Upper lobe of right lung (tissue), 1 donor: ENCODE measurements at places on chromosomes 5 and 9.

DNA sequence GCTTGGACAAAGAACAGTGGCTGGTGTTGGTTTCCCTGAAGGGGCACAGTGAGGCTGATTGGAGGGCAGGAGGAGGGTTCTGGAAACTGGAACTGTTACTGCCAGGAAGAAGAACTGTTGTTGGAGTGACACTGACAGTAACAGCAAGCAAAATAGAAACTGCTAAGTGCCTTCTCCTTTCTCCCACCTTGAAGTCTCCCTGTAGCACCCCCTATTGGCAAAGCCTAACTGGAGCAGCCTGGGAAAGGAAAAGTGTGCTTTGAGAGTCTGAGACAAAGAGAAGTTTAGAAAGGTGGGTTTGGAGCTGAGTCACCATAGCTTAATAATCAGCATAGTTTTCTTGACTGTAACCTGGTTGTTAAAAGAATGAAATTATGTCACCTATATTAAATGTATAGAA lies 2.5 kb upstream of the TMEM174 start:
- no peak for DNase-seq
- no peaks in the 10 kb centered on the region for H3K36me3 ChIP-seq
- H3K4me3 ChIP-seq: no peak overlapping the region
- no peaks in the 10 kb centered on the region for H3K4me1 ChIP-seq
- H3K27ac ChIP-seq: no peak overlapping the region

GRCh38 chr5:138841531-138841930 lies 33.6 kb downstream of the LRRTM2 start:
- no peaks in the 10 kb centered on the region for H3K36me3 ChIP-seq
- no peaks in the 10 kb centered on the region for H3K27me3 ChIP-seq
- no peak overlapping the region for H3K4me3 ChIP-seq
- peaks cover 16% of the 10 kb centered on the region for H3K4me1 ChIP-seq
- DNase-seq: no peak
- H3K27ac ChIP-seq: no peak overlapping the region

GRCh38 chr9:36818242-36818938 lies 215.7 kb downstream of the PAX5 start:
- no peaks in the 10 kb centered on the region for H3K36me3 ChIP-seq
- H3K4me1 ChIP-seq: no peaks in the 10 kb centered on the region
- DNase-seq: no peak
- peaks cover 28% of the 10 kb centered on the region for H3K27me3 ChIP-seq
- peak overlapping the region; percentile 38 for H3K4me3 ChIP-seq

- no peaks in the 10 kb centered on the region for H3K4me1 ChIP-seq
- no peaks in the 10 kb centered on the region for H3K27me3 ChIP-seq
- peaks cover 7% of the 10 kb centered on the region for H3K36me3 ChIP-seq
Observed at GRCh38 chr9:77304543-77304942, 127.2 kb downstream of the VPS13A start.

DNA sequence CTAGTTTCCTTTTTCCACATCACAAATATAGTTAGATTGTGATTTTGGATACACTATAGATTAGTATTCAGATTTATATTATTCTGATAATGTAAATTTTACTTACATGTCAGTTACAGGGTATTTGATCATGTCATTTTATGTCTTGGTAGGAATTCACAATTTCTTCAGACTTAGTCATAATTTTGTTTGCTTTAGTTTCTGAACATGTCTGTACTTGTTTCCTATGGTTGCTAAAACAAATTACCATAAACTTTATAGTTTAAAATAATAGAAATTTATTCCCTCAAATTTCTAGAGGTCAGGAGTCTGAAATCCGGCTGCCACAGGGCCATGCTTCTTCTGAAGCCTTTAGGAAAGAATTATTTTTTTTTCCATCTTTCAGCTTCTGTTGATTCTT lies 1817.2 kb upstream of the CDH9 start:
- no peak overlapping the region for H3K4me3 ChIP-seq
- no peaks in the 10 kb centered on the region for H3K36me3 ChIP-seq
- H3K4me1 ChIP-seq: no peaks in the 10 kb centered on the region
- DNase-seq: no peak
- H3K27me3 ChIP-seq: no peaks in the 10 kb centered on the region

GRCh38 chr9:38417003-38417945 lies 7.0 kb downstream of the IGFBPL1 start:
- no peaks in the 10 kb centered on the region for H3K4me1 ChIP-seq
- DNase-seq: no peak
- H3K27ac ChIP-seq: no peak overlapping the region
- H3K36me3 ChIP-seq: no peaks in the 10 kb centered on the region

DNA sequence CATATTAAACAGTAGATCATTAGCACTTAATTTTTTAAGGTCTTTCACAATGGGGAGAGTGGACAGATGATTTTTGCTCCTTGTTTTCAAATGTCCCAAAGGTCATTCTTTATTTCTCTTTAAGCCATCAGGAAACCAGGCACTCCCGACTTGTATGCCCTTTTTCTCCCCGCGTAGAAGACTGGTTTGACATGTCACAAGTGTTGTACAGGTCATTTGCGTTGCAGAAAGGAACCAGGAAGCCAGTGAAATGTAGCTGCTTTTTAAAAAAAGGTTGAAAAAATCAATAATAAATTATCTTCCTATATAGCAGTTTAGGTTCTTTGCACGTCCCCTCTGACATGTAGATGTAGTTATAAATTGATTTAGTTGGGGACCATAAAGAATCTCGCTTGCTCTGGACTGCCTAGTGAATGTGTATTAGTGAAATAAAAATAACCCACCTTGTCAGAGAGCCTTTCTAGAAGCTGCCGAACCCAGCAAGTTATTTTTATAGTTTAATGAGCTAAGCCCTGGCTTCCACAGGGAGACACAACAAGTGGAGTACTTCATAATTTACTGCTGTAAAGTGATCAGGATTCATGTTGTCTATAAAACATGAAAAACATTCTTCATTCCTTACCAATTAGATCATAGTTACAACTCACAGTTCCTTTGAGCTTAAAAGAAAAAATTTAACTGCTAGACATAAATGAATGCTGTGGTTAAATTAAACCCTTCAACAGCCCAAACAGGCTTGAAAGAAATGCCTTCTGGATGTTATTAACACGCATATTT lies 404.6 kb downstream of the CSNK1G3 start:
- no peaks in the 10 kb centered on the region for H3K27me3 ChIP-seq
- no peak for DNase-seq
- H3K36me3 ChIP-seq: no peaks in the 10 kb centered on the region
- H3K27ac ChIP-seq: no peak overlapping the region
- no peaks in the 10 kb centered on the region for H3K4me1 ChIP-seq

DNA sequence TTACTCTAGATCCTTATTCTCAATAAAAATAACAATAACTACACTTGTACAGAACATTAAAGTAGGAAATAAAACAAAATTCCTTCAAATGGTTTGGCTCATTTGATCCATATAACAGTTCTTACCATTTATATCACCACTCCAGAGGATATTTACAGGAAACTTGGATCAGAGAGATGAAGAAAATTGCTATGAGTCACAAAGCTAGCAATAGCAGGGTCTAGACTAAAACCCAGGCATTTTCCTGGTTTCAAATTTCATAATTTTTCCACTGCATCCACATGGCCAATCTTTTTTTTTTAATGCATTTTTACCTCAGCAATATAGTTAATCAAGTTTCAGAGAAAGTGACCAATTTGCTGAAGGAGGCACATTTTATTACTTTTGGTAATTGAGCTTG lies 299.2 kb downstream of the ELAVL2 start:
- H3K4me3 ChIP-seq: no peak overlapping the region
- no peaks in the 10 kb centered on the region for H3K36me3 ChIP-seq
- no peaks in the 10 kb centered on the region for H3K4me1 ChIP-seq
- no peaks in the 10 kb centered on the region for H3K27me3 ChIP-seq
- H3K27ac ChIP-seq: no peak overlapping the region

DNA sequence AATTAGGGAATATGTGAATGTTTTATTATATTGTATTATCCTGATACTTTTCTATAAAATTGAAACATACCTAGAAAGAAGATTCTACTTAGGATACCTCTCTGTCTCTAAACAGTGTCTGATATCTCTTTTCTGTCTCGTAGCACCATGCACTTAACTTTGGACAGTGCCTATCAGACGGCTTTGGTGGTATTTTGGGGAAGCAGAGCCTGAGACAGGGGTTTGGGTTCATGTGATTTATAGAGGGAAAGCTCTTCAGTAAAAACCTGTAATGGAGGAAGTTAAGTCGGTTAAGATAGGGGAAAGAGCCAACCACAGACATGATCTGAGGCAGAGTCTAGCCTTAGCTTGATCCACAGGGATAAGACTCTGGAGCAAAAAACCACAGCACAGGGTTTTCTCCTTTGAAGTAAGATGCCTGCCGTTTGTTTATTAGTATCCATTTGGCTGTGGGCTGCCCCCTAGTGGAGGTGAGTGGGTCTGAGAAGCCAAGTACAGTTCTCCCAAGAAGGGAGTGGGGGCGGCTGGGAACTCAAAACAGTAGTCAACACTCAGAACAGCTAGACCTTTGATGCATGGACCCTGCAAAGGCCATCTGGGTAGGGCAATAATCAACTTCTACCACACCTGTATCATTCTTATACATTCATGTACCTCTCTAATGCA lies 141.2 kb upstream of the ASTN2 start:
- H3K4me3 ChIP-seq: no peak overlapping the region
- no peaks in the 10 kb centered on the region for H3K36me3 ChIP-seq
- no peaks in the 10 kb centered on the region for H3K4me1 ChIP-seq
- peak; percentile 75 for DNase-seq
- no peaks in the 10 kb centered on the region for H3K27me3 ChIP-seq

DNA sequence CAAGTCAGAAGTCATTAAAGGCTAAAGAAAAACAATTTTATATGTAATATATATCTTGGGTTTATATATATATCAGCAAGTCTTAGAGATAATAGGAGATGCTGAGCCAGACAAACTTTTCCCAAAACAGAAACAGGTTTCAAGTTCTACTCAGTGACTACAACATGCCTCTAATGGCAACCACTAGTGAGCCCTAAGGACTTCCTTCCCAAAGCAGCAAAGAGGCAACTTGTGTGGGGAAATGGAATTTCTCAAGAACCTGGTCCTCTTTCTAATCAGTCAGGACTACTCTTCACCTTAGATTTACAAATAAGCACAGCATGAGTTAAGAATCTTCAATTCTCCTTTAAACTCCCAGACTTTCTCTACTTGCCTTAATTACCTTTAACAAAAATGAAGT lies 17.6 kb downstream of the RNF38 start:
- no peak overlapping the region for H3K27ac ChIP-seq
- no peak for DNase-seq
- no peaks in the 10 kb centered on the region for H3K27me3 ChIP-seq

DNA sequence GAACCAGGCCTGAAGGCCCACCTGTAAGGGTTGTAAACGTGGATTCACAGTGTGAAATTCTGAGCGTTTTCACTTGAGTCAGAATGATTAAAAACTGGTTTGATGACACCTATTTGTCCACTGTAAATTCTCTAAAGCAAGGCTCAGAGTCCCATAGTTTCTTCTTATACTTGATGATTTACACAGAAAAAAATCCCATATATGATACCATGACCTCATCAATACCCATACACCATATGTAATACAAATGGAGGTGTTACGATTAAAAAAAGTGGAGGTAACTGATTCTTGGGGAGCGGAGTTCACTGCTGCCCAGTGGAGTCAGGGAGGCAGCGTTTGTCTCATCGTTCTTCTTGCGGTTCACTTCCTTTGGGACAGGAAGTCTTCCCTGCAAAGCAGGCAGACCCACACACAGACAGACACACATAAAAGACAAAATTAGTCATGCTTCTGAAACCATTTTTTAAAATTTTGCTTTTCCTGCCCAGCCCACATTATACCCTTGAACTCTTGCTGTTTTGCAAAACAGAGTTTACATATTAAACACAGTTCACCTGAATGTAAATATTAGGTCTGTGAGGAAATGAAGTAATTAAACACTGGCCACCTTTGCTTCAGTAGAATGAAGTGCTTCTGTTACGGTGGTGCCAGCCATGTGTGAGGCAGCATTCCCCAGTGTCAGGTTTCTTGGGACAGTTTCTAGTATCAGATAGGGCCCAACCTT lies 26.2 kb downstream of the NREP start:
- H3K27me3 ChIP-seq: no peaks in the 10 kb centered on the region
- H3K4me1 ChIP-seq: no peaks in the 10 kb centered on the region
- DNase-seq: no peak

GRCh38 chr9:35114840-35115628 lies 628 bp downstream of the ATOSB start:
- peak; percentile 84 for DNase-seq
- no peaks in the 10 kb centered on the region for H3K27me3 ChIP-seq
- peak overlapping the region; percentile 89 for H3K27ac ChIP-seq
- H3K36me3 ChIP-seq: no peaks in the 10 kb centered on the region

DNA sequence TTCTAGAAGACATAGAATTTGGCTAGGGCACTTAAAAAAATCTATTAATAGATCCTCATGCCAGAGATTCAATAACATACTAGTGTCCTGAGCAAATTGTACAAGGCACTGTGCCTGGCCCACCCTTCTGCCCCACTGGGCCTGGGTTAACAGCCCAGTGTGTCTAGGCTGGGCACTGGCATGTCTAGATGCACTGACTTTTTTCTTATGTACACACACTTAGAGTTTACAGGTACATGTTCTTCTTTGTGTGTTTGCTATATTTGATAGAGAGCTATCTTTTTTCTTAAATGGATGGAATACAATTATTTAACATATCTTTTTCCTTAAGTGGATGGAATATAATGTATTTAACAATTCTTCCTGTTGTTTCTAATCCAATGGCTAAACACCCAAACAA lies 241.5 kb downstream of the AUH start:
- H3K27me3 ChIP-seq: no peaks in the 10 kb centered on the region
- H3K4me3 ChIP-seq: no peak overlapping the region
- no peak overlapping the region for H3K27ac ChIP-seq
- H3K36me3 ChIP-seq: no peaks in the 10 kb centered on the region
- H3K4me1 ChIP-seq: peaks cover 23% of the 10 kb centered on the region

- H3K27ac ChIP-seq: no peak overlapping the region
- H3K36me3 ChIP-seq: peaks cover 4% of the 10 kb centered on the region
- H3K4me3 ChIP-seq: no peak overlapping the region
- H3K27me3 ChIP-seq: no peaks in the 10 kb centered on the region
Observed at GRCh38 chr5:68261169-68261568, 45.6 kb downstream of the PIK3R1 start.

GRCh38 chr9:33163433-33164137 lies 3.6 kb downstream of the B4GALT1 start:
- peak overlapping the region; percentile 93 for H3K4me3 ChIP-seq
- H3K27me3 ChIP-seq: no peaks in the 10 kb centered on the region
- DNase-seq: no peak
- no peaks in the 10 kb centered on the region for H3K36me3 ChIP-seq

DNA sequence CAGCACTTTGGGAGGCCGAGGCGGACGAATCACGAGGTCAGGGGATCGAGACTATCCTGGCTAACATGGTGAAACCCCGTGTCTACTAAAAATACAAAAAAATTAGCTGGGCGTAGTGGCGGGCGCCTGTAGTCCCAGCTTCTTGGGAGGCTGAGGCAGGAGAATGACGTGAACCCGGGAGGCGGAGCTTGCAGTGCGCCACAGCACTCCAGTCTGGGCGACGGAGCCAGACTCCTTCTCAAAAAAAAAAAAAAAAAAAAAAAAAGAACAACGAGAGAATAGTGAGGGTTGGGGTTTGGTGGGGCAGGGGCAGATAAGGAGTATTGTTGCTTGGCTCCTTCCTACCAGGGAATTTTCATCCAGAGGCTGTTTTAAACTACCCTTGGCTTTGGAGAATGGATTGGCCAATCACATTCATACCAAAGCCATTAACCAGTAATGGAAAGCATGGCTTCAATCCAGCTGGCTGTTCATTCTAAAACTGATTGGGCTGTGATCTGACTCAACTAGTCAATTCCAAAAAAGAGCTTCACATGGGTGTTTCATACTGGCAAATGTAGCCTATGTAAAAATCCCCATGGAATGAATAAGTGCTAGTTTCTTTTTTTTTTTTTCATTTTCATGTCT lies 64.4 kb downstream of the PLCXD3 start:
- DNase-seq: no peak
- H3K27ac ChIP-seq: no peak overlapping the region
- H3K27me3 ChIP-seq: no peaks in the 10 kb centered on the region
- no peaks in the 10 kb centered on the region for H3K36me3 ChIP-seq
- H3K4me1 ChIP-seq: no peaks in the 10 kb centered on the region
- H3K4me3 ChIP-seq: no peak overlapping the region
